Activated CD4-positive, CD25-positive, alpha-beta regulatory T cell (primary cell): ENCODE measurements at places on chromosomes 7 and 10.

- no peak for DNase-seq
Observed at GRCh38 chr10:131574363-131574706, 262.8 kb upstream of the TCERG1L start.

DNA sequence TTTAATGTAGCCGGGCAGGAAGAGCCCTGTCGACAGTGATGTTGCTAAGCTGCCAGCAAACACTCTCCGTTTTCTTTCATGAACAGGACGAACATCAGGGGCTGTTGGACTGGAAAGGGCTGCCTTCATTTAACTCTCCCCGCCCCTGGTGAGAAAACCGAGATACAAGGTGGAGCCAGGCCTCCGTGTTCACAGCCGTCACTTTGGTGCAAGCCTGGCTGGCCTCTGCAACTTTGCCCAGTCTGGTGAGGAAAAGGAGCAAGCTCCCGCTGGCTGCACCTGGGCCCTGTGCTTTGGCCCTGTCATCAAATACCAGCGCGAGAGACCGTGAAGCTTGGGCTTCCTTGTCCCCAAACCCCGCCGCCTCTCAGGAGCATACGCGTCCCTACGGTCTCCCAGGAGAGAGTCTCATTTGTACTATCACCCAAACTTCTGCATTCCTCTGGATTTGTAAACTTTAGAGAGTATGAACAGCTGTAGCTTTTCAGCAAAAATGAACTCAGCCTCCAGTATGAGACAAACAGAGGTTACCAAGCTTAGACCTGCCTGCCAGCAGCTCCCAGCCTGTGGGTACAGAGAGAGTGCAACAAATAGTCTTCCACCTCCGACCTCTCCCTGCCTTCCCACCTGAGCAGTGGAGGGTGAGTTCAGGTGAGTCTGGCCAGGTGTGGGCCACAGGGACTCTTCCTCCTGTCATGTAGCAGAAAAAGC, 445.3 kb upstream of the MGMT start:
- no peak for DNase-seq

DNA sequence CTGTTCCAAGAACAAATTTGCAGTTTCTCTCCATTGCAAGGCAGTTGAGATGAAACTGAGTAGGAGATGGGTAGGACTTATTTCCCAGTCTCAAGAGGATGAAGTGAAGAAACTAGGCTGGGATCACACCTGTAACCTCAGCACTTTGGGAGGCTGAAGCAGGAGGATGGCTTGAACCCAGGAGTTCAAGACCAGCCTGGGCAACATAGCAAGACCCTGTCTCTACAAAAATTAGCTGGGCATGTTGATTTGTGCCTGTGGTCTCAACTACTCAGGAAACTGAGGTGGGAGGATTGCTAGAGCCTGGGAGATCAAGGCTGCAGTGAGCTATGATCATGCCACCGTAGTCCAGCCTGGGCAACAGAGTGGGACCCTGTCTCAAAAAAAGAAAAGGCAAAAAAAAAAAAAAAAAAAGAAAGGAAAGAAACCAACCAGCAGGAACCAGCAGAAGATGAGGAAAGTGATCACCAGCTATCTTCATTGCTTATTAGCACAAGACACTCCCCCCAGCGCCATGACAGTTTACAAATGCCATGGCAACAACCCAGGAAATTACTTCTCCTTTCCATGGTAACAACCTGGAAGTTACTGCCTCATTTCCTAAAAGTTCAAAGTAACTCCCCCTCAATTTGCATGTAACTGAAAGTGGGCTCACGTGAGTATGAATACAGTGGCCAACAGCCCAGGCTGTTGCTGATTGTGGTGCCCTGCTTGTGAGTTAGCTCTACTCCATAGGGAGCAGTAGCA, 18.3 kb upstream of the ST8SIA6 start:
- DNase-seq: no peak

GRCh38 chr7:102049765-102050164, 232.3 kb downstream of the CUX1 start:
- no peak for DNase-seq

DNA sequence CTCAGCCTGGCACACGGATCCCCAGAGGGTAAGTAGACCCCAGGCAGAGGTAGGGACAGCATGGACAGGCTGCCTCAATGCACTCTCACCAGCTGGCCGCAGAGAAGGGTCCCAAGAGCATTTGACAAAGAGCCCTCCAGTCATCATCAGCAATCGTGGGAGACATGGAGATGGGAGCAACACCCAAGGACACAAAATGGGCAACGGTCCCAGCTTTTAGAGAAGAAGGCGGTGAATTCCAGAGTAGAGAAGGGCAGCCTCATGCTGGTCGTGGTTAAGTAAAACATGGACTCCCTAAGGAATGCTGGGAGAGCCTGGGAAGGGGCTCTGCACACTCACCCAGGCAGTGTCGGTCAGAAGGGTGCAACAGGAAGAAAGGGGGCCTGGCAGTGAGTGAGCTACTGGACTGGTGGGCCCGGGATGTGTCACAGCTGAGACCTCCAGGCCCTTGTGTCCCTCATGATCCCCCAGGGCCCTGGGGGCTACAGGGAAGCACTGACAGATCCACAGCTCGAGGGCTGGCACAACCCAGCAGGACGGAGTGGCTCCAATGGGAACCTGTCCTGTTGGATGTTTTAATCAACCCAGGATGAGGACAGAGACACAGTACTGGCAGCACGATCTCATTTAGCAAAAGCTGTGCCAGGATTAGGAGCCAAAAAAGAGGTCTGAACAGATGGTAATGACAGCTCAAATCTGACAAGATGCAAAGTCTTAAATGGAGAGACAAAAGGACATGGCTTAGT, 147.1 kb downstream of the NEURL1 start:
- DNase-seq: no peak

GRCh38 chr10:120854388-120854787, 3.2 kb downstream of the WDR11 start:
- no peak for DNase-seq

DNA sequence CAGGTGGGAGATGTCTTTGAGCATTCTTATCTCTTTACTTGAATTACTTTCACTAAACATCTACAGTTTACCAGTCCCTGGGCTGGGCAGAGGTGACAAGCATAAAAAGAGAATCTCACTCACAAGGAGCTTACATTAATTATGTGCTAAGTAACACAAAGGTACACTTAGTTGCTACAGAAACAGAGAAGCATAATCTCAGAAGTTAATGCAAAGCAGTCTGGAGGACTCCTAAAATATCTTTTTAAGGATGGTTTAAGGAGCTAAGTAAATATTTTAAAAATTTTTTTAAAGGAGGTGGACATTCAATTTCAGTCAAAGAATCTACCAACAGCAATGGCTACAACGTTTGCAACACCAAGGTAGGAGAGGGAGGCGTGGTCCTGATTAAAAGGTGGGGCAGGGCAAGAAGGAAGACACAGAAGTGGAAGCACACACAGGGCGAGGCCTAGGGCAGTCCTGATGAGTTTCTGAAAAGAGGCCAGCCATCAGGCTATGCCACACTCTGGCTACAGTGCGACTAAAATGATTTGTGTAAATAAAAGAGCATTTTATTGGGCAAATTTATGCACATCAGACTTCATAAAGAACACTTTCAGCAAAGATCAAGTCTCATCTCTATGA, 5.3 kb downstream of the LARP4B start:
- DNase-seq: no peak

DNA sequence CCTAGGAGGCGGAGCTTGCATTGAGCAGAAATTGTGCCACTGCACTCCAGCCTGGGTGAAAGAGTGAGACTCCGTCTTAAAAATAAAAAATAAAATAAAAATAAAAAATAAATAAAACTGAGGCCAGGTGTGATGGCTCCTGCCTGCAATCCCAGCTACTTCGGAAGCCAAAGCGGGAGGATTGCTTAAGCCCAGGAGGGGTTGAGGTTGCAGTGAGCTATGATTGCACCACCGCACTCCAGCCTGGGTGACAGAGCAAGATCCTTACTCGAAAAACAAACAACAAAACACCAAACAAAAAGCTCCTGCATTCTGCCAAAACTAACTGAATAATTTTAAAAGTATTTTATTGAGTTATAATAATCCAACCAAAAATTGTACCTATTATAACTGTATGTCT, 36.2 kb downstream of the AGAP4 start:
- no peak for DNase-seq

DNA sequence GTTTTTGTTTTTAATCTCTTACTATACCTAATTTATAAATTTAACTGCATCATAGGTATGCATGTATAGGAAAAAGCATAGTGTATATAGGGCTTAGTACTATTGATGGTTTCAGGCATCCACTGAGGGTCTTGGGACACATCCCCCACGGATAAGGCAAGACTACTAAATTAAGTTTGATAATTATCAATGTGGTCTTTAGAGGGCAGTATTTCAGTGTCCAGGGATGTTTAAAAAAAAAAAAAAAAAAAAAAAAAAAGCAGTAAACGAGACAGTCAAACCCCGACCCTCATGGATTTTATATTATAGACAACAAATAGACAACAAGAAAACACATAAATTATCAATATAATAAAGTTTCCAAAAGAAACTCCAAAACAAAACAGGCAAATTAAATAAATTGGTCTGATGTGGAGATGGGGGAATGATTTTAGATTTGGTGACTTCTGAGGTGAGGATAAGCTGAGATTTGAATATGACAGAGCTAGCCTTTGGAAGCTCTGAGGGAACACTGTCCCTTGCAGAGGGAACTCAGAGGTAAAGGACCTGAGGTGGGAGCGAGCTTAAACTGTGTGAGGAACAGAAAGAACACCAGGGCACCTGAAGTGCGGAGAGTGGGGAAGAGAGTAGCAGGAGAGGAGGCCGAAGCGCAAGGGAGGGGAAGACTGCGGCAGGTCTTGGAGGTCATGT, 14.8 kb downstream of the ACSM6 start:
- DNase-seq: no peak

DNA sequence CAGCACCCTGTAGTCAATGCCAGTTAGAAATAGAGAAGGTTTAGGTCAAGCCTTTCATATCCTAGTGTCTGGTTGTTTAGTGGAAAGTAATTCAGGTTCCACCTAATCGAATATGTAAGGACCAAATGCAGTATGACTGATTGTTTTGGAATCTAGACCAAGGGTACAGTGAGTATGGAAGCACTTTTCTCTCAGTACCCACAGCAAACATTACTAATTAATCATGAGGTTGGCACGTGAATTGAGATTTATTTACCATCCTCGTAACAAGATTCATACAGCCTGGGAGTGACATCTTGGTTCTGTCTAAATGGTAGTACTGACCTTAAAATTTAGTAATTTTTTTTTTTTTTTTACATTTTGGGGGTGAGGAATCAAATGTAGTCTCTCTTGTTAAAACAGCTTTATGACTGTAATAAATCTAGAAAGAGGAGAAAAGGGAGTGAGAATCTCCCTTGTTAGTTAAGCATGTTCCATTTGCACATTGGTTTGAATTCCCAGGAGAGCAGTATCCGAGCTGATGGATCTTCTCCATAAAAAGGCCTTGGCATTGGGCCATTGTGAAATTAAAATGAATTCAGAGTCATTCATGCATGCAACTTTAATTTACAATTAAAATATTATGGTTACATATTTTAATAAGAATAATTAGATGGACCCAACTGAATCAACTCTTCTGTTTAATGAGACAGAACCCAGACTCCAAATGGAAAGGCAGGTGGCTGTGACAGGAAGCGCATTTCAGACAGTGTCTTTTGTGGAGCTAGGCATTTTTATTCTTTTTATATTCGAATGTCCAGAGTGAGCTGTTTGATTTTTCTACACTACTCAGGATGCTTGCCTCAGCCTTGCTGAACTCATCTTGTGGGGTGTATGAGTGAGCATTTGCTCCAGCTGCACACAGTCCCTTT, 57.6 kb downstream of the SNX10 start:
- no peak for DNase-seq

GRCh38 chr10:11783558-11783865, 39.6 kb upstream of the PROSER2 start:
- DNase-seq: no peak

GRCh38 chr10:36341471-36341870, 699.4 kb upstream of the FZD8 start:
- no peak for DNase-seq

DNA sequence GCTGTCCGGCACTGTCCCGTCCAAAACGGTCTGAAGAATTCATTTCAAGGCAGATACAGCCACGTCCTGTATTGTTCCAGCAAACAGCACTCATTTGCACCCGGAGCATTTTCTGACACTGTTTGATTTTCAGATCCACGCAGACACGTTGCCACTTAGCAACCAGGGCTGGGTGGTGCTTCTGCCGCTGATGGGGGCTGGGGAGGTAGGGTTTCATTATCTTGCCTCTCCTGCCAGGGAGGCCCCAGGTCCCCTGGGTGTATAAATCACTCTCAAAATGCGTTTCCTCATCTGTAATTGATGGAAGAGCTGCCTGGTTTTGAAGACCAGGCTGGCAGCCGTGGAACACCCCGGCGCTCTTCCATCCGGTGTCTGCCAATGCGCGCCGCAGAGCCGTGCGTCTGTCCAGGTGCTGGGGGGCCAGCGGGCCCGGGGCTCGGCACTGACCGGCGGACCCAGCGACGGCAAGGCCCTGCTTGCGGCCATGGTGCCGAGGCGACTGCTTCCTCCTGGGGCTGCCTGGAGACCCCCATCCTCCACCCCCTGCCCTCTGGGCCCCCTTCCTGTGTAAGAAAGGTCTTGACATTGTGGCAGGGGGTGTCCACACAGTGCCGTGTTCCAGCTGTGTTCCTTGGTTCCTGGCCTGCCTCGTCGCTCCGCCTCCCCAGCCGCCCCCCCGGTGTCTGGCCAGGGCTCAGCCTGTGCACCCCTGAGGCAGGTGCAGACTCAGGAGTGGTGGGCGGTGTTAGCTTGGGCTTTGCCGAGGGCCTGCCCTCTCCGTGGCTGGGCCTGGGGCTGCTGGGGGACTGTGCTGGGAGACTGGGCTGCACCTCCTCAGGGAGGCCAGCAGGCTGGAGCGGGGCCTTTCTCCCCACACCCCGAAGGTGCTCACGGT, 16.6 kb downstream of the ADGRA1 start:
- DNase-seq: no peak

DNA sequence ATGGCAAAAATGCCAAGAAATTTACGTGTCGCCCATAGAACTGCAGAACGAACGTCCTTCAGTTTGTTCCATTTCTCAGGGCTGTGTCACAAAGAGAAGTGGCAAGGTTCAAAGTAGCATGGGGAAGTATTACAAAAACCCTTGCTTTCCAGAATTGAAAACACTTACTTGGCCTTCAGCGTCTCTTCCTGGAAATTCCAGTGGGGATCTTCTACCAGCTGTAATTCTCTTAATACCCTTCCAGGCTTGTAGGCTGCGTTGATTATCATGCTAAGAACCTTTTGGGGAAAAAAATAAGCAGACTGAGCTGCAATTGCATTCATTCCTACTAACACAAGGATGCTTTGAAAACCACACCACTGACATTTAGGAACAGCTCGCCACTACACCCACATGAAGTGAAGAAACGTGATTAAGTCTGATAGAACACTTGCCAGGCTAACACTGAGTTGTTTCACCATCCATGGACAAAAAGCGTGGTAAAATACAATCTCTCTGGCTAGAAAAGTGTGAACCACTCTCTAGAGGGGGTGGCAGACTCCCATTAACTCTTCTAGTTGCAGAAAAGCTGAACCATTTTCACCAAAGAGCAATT, 222.3 kb downstream of the SFMBT2 start:
- no peak for DNase-seq

- no peak for DNase-seq
Observed at GRCh38 chr7:15016766-15017165, 114.2 kb upstream of the DGKB start.
